Activated CD8-positive, alpha-beta memory T cell treated with anti-CD3 and anti-CD28 coated beads for 48 hours (primary cell): ENCODE measurements at places on chromosomes 16 and 17.

- DNase-seq: no peak
Measured at GRCh38 chr17:77749321-77749751, 209.2 kb upstream of the TNRC6C start.

GRCh38 chr16:1825864-1826690 is 548 bp downstream of the HAGH start:
- DNase-seq: peak; percentile 38

DNA sequence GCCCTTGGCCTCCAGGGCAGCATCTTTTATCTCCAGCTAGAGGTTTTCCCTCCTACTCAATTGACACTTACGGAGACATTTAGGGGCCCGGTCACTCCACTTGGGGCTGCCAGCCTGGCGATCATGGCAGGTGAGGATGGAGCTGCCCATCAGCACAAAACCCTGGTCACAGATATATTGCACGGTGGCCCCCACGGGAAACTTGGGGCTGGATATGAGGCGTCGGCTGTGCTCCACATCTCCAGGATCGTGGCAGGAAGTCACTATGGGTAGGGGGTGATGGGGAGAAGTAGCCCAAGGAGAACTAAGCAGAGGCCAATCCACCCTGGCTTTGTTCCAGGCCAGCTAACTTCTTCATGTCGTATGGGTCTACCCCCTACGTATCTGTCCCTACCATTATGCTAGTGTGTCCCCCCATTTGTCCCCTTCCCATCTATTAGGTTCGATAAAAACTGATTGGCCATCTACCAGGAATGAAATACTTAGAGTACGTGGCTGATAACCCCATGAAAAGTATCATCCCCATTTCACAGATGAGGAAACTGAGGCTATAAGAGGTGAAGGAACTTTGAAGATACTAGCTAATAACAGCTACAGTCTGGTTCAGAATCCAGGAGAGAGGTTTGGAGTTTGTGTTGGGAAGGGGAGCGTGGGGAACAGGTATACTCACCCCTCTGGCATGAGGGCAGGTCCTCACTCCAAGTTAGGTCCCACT is 6.1 kb upstream of the PHF12 start:
- DNase-seq: no peak

DNA sequence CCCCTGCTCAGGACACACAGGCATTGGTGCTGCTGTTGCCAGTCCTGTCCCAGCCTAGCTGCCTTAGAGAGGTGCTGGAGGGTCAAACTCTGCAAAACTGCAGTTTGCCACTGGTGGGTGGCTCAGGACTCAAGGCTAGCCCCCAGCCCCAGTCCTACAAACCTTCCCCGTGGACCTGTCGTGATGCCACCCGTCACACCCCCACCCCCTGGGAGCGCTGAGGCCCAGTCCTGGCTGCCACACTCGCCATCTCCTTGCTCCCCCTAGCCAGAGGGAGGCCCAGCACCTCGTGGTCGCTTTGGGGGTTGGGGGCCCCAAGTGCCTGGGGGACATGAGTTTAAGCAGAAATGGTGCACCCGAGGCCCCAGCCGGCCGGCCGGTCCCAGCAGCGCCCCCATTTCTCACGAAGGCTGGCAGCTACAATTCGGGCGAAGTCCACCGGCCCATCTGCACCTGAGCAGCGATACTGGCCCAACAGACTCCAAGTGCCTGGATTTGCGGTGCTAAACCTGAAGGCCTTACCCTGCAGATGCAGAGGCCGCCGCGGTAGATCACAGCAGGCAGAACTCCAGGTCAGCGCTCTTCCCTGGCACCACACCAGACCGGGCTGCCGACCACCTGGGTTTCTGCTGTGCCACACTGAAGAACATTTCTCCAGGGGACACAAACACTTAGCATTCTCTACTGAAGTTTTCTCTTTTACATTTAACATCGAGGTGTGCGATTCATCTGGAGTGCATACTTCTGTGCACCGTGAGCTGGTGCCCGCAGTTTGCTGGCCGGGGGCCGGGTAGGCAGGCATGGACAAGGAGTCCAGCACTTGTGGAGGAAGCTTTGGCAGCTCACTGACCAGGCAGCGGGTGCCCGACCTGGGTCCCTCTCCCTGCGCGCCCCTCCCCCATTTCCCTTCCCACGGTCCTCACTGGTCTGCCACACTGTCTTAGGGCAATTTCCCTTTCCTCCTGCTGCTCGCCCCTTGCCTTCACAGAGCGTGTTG is 130.0 kb downstream of the KCNJ12 start:
- DNase-seq: no peak

DNA sequence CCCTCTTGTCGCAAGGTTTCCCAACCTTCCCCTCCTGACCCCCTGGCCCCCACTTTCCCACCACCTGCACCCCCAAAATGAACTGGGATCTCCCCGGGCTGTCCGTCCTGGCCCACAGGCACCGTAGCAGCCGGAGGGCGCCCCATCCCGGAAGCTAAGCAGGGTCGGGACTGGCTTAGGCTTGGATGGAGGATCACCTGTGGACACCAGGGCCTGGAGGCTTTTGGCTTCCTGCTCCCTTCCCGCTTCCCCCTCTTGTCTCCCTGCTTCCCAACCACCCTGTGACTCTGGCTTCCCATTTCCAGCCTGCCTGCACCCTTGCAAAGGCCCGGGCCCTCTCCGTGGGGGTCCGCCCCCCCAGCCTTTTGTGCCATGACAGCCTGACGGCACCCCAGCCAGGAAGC is 2291.3 kb downstream of the TP53TG3F start:
- DNase-seq: no peak

DNA sequence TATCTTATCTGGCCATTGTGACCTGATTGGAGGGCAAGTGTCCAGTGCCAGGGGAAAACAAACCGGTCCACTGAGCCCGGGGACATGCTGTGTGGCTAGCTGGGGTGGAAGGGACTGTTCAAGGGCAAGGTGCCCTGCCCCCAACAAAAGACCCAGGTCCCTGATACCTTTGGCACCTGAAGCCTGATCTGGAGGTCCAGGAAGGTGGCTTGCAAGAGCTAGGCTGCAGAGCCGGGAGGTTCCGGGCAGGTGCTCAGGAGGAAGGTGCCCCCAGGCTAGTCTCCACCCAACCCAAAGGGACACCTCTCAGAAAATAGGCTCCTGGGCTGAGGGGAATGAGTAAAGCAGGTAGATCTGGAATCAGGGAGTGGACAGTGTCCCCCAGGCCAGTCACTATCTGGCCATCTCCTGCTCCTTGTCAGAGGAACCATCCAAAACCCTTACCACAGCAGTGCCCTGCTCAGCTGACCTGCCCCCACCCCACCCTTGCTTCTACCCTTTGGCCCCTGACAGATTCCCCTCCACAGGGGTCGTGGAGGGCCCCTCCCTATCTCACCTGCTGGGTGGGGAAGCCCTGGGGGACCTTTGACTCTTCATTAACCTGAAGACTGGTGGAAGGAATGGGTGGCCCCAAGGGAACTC is 6.2 kb downstream of the NAT9 start:
- DNase-seq: no peak
